T-helper 2 cell treated with Interferon-gamma antibody and Interleukin-4, amounts not matched to agents 5 μg/mL and 100 μg/mL, for 36 hours (primary cell): ENCODE measurements at places on chromosomes 2 and 18.

GRCh38 chr2:209977386-209978239 is 24.8 kb upstream of the RPE start:
- no peak for DNase-seq

- no peak for DNase-seq
These were observed 2.7 kb downstream of the NARS1 start for GRCh38 chr18:57618910-57619309.

GRCh38 chr2:112881217-112881985 is 29.6 kb upstream of the IL37 start:
- peak; percentile 59 for DNase-seq

GRCh38 chr2:6083136-6083535 is 391.0 kb downstream of the SOX11 start:
- no peak for DNase-seq

DNA sequence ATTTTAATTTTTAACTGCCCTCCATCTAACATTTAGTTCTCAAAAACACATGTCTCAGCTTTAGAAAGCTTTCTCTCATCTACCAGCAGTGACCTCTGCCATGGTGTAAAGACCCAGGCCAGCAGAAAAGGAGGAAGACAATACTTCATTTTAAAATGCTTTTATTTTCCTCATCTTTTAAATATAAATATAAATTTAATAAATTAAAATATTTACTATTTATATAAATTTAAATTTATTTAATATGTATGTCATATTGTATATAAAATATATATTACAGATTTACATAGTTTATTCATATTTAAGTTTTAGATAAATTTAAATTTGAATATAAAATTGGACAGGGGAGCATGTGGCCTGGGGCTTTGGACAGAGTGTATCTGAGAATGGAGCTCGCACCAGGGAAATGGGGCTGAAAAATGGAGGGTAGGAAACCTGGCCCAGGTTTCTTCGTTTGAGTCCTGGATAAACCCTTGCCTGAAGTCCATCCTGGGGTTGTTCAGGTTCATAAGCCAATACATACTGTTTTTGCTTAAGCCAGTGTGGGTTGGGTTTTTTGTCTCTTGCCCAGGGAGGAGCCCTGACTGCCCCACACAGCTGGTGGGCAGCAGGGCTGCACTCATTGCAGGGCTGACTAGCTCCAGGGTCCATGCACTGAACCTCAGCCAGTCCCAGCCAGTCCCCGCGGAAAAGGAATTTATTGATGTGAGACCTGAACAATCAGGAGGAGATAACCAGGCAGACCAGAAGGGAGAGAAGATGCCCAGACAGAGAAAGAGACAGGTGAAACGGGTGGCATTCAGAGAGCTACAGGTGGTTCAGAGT is 77.3 kb upstream of the LAPTM4A start:
- no peak for DNase-seq

DNA sequence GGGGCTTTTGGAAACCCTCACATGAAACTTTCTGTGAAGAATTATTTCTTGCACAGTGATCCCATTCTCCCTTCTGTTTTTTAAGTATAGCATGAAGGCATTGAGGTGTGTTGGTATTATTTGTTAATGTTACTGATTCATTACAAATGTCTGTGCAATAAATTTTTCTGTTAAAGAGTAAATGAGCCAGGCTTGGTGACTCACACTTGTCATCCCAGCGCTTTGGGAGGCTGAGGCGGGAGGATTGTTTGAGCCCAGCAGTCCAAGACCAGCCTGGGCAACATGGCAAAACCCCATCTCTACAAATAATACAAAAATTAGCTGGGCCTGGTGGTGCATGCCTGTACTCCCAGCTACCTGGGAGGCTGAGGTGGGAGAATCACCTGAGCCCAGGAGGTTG is 87.8 kb downstream of the KCTD18 start:
- DNase-seq: no peak

- DNase-seq: no peak
These were observed 227.6 kb upstream of the SMIM21 start for GRCh38 chr18:75654851-75655751.

DNA sequence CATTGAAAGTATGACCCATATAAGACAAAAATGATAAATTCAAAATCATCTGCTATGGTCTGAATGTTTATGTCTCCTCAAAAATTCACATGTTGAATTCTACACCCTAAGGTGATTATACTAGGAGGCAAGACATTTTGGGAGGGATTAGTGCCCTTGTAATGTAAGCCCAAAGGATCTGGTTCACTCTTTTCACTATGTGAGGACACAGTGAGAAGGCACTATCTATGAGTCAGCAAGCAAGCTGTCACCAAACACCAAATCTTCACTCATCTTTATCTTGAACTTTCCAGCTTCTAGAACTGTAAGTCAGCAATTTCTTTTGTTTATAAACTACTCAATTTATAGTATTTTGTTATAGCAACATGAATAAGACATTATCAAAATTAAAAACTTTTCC is 284.7 kb upstream of the ZC3H15 start:
- DNase-seq: no peak

GRCh38 chr2:141565597-141565996 is 565.2 kb downstream of the LRP1B start:
- no peak for DNase-seq

GRCh38 chr2:161206471-161207032 is 46.3 kb downstream of the TANK start:
- no peak for DNase-seq

- DNase-seq: no peak
These were observed 16.8 kb downstream of the ASXL3 start for GRCh38 chr18:33594799-33595198.

GRCh38 chr2:30155202-30155601 is 8.4 kb downstream of the YPEL5 start:
- no peak for DNase-seq

- DNase-seq: no peak
These were observed 41.2 kb downstream of the TAF4B start for GRCh38 chr18:26267357-26267930.

DNA sequence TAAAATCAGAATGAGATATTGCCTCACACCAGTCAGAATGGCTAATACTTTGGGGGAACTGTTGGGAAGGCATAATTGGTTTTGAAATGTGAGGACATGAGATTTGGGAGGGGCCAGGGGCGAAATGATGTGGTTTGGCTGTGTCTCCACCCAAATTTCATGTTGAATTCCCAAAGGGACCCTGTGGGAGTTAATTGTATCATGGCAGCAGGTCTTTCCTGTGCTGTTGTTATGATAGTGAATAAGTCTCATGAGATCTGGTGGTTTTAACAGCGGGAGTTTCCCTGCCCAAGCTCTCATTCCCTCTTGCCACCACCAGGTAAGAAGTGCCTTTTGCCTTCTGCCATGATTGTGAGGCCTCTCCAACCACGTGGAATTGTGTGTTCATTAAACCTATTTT is 59.6 kb downstream of the CSRNP3 start:
- no peak for DNase-seq

DNA sequence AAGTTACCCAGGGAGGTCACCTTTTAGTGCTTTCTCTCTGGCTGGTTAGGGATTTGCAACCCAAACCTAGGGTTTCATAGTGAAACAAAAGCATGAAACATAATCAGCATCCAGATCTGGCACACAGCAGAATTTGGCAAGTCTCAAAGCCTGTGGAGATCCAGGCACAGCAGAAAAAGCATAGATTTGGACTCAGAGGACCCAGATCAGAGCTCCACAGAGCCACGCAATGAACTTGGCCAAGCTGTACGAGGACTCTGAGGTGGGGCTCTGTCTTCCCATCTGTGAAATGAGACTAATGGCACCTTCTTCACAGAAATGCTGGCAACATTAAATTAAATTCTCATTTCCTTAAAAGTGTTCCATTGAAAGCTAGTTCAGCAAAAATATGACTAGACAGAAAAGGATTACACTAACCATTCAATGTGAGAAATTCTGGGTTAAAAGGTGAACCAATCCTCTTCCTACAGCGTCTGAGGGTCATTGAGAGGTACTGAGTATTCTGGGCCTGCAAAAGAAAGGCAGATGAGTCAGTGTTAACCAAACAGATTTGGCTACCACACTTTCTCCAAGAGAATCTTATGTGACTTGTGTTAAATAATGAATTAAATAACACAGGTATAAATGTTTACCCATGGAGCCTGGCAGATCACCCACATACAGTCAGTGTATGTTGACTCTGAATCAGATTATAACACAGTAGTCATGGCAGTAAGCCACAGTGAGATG is 266.3 kb downstream of the MREG start:
- DNase-seq: no peak

DNA sequence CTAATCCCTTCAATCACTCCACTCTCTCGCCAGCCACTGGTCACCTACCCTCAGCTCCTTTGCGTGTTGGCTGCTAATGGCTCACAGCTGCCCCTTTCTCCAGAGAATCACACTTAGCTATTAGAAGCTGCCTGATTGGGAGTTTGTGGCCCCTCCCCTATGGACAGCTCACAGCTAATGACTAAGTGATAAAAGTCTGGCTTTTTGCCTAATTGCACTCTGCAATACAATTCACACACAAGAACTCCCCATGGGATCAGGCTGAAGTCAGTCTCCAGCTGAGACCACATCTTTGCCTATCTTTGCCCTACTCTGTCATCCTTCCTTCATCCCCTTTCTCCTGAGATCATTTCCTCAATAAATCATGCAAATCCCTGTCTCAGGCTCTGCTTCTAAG is 701.9 kb upstream of the RAB6C start:
- no peak for DNase-seq

GRCh38 chr2:142681952-142682351 is 195.5 kb upstream of the KYNU start:
- DNase-seq: no peak

DNA sequence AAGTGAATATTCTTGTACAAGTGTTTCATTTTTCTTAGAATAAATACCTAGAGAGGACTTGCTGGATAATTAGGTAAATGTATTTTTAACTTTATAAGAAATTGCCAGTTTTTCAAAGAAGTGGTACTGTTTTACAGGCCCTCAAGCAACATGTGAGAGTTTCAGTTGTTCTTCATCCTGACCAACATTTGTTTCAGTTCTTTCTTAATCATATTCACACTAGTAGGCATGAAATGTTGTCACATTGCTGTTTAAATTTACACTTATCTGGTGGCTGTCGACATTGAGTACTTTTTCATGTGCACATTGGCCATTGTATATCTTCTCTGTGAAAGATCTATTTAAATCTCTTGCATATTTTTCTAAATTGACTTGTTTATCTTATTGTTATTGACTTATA is 178.1 kb downstream of the ACOXL start:
- no peak for DNase-seq

DNA sequence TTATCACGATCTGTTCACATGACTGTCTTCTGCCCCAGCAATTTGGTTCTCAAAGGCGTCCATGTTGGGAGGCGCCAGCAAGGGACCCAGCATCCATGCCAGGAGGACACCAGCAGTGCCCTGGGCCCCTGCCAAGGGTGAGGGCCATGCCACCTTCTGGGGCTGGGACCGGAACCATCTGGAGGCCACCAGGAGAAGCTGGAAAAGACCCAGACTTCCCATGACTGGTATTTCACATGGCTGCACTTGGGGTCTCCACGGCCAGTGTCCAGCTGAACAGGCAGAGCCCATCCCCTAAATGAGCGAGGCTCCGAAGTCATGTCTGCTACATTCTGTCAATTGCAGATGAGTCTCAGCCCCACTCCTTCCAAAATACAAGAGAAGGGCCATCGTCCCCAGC is 306.8 kb upstream of the HS6ST1 start:
- no peak for DNase-seq

DNA sequence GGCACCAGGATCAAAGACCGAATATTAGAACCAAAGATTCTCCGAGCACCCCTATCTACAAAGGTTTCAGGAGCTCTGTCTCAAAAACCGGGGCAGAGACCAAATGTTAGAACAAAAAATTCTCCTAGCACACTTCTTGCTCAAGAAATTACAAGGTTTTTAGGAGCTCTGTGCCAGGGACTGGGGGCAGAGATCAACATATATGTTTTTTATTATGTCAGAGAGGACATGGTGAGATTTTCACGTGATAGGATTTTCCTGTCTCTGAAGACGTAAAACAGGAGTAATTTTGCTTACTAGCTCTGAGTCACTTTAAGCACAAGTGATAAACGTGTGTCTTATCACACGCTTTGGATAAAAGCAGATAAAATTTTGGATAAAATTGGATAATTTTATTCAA is 34.8 kb upstream of the ODC1 start:
- no peak for DNase-seq

GRCh38 chr2:239264838-239265651 is 135.8 kb downstream of the HDAC4 start:
- peak; percentile 82 for DNase-seq

- DNase-seq: no peak
These were observed 9.3 kb upstream of the FHL2 start for GRCh38 chr2:105407946-105408743.

DNA sequence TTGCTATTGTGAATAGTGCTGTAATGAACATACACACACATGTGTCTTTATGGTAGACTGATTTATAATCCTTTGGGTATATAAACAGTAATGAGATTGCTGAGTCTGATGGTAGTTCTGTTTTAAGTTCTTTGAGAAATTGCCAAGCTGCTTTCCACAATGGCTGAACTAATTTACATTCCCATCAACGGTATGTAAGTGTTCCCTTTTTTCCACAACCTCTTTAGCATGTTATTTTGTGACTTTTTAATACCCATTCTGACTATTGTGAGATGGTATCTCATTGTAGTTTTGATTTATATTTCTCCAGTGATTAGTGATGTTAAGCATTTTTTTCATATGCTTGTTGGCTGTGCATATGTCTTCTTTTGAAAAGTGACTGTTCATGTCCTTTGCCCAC is 86.7 kb downstream of the TTC27 start:
- DNase-seq: no peak

DNA sequence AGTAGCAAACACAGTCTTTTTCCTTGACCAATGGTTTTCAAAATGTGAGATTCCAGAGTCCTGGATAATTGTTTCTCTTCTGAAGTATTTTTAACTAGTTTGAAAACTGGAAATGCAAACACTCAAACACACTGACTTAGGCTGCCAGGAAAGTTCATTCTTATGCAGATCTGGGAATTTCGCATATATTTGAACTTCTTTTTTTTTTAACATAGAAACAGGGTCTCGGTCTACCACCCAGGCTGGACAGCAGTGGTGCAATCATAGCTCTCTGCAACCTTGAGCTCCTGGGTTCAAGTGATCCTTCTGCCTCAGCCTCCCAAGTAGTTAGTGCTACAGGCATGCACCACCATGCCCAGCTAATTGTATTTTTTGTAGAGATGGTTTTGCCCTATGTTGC is 79.6 kb downstream of the DYM start:
- DNase-seq: no peak

- no peak for DNase-seq
These were observed 80.9 kb upstream of the PKDCC start for GRCh38 chr2:41966920-41967319.

GRCh38 chr2:196274387-196274809 is 103.0 kb upstream of the STK17B start:
- DNase-seq: no peak

- DNase-seq: no peak
These were observed 490.1 kb upstream of the REG3G start for GRCh38 chr2:78535395-78535794.

DNA sequence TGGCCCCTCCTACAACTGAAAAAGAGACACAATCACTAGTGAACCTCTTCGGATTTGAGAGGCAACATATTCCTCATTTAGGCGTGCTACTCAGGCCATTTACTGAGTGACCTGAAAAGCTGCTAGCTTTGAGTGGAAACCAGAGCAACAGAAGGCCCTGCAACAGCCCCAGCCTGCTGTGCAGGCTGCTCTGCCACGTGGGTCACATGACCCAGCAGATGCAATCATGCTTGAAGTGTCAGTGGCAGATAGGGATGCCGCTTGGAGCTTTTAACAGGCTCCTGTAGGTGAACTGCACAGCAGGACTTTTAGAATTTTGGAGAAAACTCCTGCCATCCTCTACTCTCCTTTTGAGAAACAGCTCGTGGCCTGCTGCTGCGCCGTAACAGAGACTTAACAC is 578.6 kb upstream of the RAB6C start:
- DNase-seq: no peak

- no peak for DNase-seq
These were observed 288.9 kb upstream of the FBXO11 start for GRCh38 chr2:48195169-48195568.
